Hematopoietic multipotent progenitor cell treated with erythropoietin and hydrocortisone succinate and interleukin-3 and kit ligand, for 17 days (in vitro differentiated cells): ENCODE measurements at places on chromosomes 7 and 10.

GRCh38 chr7:94998266-94999068 is 91.1 kb downstream of the PPP1R9A start:
- DNase-seq: no peak

- DNase-seq: no peak
Observed at GRCh38 chr10:132368881-132369635, 27.9 kb upstream of the PWWP2B start.

DNA sequence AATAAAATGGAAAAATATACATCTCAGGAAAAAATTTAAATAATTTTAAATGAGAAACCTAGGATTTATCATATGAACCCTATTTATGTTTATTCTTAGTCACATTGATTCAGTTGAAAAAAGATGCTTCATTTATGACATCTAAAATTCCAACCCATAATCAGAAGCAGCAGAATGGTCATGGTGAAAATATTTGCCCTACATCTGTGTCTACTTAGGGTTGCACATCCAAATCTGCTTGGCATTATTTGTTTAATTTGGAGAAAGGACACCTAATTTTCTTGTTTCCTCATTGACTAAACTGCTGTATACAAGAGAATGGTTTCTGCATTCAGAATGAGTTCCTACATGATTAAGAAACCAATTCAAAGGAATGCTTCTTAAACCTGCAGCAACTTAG is 72.9 kb upstream of the SKAP2 start:
- no peak for DNase-seq

GRCh38 chr10:13503745-13504463 is 24.9 kb downstream of the BEND7 start:
- no peak for DNase-seq

- no peak for DNase-seq
Observed at GRCh38 chr10:103433858-103434257, 18.3 kb downstream of the CALHM2 start.
